ENCODE measurements at places on chromosomes 1 and 21.

GRCh38 chr1:15113146-15113545 is 40.4 kb upstream of the TMEM51 start:
- DNase-seq, result no peak

DNA sequence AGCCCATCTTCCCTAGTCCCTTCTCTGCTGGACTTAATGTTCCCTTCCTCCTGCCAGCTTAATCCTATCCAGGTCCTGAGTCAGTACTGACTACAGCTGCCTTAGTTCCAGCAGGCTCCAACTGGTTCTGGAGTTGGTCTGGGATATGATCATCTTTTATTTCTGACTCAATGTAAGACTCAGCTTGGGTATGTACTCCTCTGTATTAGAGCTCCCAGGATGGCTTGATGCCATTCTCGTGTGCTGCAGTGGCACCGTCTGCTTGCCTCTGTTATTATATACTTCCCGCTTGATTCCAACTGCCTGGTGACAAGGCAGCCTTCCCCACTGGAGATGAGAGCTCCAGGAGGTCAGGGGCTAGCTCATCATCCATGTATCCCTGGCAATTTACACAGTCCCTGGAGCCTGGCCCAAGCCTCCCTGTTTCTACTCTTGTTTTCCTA is 164.4 kb upstream of the DPT start:
- DNase-seq, result no peak

- no peak for DNase-seq
Measured at GRCh38 chr1:25662061-25662460, 45.5 kb downstream of the MAN1C1 start.

DNA sequence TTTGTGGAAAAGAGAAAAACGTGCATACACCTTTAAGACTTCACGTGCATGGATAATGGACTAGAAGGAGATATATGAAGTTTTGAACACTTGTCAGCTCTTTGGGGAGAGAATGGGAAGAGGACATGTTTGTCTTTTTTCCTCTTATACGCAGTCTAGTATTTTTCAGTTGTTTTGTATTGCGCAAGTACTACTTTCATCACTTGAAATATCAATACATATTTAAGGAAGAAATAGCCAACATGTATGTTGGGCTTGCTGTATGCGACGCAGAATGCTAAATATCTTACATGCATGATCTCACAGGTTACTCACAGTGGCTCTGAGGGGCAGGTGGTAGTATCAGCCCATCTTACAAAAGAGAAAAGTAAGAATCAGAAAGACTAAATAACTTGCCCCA is 176.5 kb upstream of the RUNX1 start:
- DNase-seq, result no peak

DNA sequence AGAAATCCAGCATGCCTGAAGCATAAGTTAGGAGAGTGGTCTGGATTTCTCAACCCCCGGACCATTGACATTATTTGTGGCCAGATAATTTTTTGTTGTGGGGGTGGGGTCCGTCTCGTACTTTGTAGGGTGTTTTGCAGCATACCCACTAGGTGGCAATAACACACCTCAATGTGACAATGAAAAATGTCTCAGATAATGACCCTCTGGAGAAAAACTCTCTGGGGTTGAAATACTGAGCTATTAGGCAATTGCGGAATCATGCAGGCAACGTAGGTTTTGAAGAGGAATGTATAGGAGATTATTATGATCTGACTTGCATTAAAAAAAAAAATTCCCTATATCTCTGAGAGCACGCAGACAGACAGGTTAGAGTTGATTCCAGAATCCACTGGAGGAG is 25.3 kb upstream of the RRP15 start:
- DNase-seq, result peak; percentile 22

DNA sequence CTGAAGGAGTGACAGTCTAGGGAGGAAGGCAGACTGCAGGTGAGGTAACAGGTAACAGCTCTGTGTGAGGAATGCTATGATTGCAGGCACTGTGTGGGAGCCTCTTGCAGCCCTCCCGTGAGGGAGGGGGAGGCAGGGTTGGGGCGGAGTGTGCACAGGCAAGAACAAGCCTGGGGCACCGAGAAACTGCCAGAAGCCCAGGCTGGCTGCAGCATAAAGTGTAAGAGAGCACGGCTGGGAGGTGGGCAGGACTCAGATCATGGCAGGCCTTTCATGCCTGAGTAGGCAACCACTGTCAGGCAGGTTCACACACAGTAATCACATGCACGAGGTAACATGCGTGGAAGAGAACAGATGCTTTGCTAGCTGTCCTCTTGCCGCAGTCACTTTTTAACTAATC is 11.3 kb upstream of the RHEX start:
- no peak for DNase-seq

DNA sequence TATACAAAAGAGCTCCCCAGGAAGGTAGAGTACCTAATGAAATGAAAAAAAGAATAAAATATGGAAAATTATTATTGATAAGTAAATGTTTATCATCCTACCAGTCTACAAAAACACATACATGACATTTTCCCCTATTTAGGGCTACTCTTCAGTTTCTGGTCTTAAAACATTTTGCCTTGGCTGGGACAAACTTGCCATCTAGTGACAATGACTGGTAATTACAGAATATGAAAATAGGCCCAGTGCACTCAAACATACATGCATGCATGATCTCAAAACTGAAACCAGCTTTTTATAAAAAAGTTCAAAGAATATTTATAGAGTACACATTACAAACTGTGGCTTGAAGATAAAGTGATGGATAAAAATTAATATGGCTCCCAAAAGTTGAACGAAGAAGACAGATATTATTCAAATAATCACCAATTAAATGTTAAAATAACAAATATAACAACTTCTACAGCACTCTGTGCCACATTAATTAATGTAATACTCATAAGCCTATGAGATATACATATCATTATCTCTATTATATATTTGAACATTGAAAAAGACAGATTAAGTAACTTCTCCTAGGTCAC is 10.5 kb upstream of the RNPC3 start:
- peak; percentile 49 for DNase-seq

DNA sequence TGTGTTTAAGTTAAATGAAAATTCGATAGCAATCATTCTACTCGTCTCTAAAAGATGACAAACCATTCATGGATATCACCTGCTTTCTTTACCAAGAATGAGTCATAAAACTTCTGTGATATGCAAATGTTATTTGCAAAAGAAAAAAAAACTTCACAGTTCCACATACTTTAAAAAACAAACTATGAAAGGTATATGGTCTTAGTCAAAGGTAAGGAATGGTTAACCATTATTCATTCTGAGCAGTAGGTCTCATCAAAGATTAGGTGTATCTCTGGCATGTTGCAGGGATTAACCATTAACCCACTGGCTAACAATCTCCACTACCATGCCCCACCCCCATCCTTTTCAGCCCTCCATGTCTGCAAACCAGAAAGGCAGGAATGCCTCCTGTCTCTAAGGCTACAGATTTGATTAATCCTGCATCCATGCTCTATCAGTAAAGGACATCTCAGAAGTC is 44.4 kb downstream of the PTPN14 start:
- no peak for DNase-seq

DNA sequence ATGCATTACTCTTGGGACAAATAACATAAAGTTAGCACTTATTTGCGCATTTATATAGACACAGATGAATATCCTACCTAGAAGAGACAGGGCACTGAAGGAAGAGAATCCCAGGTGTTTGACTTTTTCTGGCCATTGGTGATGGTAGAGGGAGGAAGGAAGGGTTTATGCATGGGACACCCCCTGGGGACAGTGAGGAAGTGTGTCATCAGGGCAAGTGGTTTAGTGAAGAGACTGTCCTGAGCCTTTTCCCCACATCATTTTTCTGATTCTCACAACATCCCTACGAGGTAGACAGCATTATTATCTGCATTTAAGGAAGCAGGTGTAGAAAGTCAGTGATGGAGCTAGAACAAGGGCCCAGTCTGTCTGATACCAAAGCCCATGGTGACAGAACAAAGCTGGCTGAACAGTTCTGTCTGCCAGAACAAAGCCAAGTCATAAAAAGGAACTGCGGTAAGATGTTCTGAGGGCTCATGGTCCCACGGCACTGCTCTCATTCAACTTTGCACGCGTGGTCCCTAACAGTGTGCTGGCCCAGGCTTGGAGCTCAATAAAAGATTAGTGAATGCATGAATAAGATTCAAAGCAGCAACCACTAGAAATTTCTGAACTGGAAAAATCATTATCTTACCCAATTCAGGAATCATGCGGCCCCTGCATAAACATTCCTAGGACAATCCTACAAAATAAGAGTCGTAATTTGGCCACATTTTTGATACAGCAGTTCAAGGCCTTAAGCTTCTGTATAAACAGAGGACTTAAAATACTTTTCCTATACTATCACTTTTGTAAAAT is 12.2 kb upstream of the CDC42BPA start:
- DNase-seq, result no peak

DNA sequence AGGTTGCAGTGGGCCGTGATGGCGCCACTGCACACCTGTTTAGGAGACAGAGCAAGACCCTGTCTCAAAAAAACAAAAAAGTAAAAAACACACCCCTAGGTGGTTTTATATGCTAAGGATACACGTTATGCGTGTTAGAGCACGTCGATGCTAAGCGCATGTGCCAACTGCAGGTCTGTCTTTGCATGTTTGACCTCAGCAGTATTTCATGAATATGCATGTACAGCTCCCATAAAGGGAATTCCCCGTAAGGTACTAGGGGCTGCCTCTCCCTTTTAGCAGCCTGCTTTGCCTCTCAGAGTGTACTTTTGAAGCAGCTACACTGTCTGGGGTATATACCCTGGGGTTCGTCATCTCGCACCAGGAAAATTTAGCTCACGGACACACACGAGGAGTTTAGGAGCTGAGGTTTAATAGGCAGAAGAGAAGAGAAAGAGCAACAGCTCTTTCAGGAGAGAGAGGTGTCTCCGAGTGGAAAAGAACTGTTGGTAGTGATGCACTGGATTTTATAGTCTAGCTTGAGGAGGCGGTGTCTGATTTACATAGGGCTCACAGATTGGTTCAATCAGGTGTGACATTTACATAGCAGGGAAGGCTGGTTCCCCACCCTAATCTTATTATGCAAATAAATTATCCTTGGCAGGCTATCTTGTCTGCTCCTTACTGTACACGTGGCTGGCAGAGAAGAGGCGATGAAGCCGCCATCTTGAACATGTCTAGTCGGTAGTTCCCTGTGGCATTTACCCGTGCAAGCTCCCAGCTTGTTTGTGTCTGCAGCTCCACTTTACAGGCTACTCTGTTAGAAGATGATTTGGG is 4.2 kb upstream of the OTUD3 start:
- DNase-seq, result no peak

DNA sequence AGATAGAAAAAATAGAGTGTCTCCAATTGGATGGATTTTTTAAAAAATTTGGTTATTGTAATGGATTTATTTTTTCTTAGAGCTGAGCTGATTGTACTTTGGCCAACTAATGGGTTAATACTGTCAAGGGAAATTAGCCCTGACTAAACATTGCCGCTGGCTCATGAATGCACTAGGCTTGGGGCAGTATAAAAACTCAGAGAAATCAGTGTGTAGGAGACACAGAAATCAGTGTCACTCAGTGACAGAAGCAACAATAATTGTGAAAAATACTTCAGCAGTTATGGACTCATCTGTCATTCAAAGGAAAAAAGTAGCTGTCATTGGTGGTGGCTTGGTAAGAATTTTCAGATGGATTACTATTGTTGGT is at the start of gene KMO:
KMO (plus strand) TSS at position 217 of the 370 bp plus-strand sequence; CDS start at position 284, 67 bp downstream.
- peak; percentile 16 for DNase-seq

GRCh38 chr1:204837440-204838084 is 33.1 kb upstream of the NFASC start:
- no peak for DNase-seq

DNA sequence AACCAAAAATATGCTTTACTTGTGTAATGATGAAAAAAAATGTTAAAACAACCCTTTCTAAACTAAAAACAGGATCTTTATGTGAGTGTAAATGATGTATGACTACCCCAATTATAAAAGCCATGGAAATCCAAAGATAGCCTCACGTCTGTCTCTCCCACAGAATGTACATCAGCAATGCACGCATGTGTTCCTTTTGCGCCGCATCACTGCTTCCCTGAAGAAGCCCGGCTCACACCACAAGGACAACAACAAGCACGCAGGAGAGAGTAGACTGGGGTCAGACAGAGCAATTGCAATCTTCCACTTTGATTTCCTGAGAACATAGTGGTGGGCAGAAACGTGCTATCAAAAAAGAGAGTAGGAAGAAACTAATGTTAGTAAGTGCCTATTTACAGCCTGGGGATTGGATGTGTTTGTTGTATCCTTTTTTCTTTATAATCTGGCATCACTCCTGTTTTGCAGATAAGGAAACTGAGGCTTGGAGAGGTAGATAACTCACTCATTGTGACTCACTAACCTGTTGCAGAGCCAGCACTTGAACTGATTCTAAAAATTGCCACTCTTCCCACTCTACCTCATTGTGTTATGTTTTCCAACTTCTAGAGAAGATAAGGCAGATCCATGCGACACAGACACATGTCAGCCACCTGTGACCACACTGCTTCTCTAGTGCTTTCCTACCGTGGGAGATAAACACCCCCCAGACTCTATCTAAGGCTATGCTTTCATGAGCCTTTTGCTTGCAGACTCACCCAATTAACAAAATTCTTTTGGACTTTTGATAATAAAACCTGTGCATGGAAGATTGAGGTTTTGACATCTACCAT is 60.1 kb downstream of the MAP10 start:
- no peak for DNase-seq

DNA sequence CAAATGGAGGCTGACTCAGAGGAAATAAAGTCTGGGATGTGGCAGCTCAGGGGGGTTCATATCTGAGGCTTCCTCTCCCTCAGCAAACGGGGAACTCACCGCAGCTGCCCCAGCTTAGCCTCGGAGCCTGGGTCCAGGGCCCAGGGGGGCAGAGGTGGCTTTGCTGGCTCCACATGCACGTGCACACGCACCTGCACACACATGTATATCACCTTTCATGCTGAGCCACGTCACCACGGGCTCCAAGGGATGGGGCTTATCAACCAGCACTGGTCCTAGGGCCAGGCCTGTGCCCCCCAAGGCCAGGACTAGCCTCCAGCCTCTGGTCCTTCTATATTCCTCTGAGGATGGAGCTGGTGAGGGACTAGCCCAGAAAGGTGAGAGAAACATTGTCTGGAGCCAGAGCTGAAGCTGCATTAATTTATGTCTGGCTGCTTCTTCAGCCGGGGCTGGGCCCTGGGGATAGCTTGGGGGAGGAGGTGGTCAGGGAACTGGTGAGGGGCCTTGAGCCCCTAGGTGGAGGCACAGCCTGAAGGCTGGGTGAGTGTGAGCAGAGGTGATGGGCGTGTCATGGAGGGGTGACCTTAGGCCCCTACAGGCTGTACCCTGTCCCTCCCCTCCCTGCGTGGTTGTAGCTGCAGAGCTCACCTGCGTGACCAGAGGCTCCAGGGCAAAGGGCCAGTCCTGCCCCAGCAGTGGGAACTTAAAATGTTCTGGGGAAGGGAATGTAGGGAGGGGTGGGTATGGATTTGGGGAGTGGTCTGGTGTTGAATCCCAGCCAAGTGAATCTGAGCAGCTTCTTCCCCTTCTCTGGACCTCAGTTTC is 520.8 kb downstream of the PTPRU start:
- DNase-seq, result no peak

Measured in hematopoietic multipotent progenitor cell treated with erythropoietin and hydrocortisone succinate and interleukin-3 and kit ligand, for 15 days (in vitro differentiated cells).